Smooth muscle cell of bladder (primary cell): ENCODE measurements at places on chromosomes 3 and 15. TPM values are rescaled to one million over a fixed set of nuclear protein-coding genes. Genes with fewer than 3 reads are reported as not detected.

The MON1A gene
- 7.4 and 11.3 TPM in 2 replicates for total RNA-seq

The THBS1 gene
- 1,557 and 2,356 TPM in 2 replicates for total RNA-seq

The CCR8 gene
- total RNA-seq, result not detected in 2 replicates

The ALDH1A2 gene
- total RNA-seq, result 0.55 and 1.7 TPM in 2 replicates

The CPN2 gene
- total RNA-seq, result not detected in 2 replicates

The RARB gene
- total RNA-seq, result 4.4 and 10.3 TPM in 2 replicates

The MST1R gene
- total RNA-seq, result 0.14 and 0.55 TPM in 2 replicates
